ENCODE measurements at places on chromosomes 5 and 9.

GRCh38 chr5:79517601-79518000 lies 3.7 kb upstream of the HOMER1 start:
- no peak for DNase-seq

- DNase-seq: no peak
Measured at GRCh38 chr5:165448753-165449152, 1943.3 kb downstream of the MAT2B start.

GRCh38 chr5:172646716-172647285 lies 5.7 kb downstream of the NEURL1B start:
- no peak for DNase-seq

DNA sequence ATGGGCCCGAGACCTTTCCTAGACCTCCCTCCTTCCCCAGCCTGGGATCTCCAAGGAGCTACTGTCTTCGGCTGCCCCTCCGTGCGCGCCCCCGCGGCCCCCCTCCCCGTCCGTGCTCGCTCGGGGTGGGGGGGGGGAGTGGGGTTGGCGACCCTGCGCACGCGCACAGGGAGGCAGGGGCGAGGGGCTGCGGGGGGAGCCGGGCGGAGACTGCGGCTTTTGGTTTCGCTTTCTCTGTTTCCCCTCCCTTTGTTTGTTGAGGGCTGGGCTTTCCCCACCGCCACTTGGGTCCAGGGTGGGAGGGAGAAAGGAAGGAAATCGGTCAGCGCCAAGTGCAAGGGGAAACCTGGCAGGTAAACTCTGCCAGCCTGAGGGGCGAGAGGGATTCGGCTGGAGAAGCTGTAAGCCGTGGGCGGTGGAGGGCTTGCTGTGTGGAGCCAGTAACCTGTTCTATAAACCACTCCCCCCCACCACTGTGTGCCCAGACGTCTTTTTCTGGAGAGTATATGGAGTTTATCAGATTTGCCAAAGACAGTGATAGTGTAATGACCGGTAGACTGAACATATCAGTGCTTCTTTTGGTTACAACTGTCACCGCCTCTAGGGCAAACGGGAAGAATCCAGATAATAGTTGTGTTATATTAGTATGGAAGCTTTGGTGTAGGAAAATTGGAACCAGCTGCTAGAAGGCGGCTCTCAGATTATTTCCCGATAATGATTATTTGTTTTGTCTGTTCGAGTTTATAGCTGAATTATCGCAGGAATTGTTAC lies 684 bp downstream of the DNAJA1 start:
- DNase-seq: peak; percentile 80

GRCh38 chr5:136108180-136108611 lies 24.4 kb upstream of the SMAD5 start:
- no peak for DNase-seq

- no peak for DNase-seq
Measured at GRCh38 chr5:148660346-148660660, 6.0 kb upstream of the HTR4 start.

DNA sequence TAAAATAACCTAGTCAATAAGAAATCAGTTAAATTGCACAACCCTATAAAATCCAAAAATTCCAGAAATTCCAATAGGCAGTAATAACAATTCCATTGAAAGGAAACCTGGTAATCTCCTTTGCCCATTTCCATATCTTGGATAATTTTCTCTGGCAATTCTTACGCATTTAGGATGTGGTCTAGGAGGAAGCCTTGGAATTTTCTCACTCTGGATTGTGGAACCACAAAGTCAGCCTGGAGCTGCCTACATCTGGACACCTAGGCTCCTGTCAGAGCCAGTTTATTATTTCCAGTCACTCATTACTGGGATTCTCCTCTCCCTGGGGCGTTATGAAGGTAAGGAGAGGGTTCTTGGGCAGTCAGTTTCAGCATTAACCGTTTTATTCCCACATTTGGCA lies 40.3 kb upstream of the GNE start:
- no peak for DNase-seq

DNA sequence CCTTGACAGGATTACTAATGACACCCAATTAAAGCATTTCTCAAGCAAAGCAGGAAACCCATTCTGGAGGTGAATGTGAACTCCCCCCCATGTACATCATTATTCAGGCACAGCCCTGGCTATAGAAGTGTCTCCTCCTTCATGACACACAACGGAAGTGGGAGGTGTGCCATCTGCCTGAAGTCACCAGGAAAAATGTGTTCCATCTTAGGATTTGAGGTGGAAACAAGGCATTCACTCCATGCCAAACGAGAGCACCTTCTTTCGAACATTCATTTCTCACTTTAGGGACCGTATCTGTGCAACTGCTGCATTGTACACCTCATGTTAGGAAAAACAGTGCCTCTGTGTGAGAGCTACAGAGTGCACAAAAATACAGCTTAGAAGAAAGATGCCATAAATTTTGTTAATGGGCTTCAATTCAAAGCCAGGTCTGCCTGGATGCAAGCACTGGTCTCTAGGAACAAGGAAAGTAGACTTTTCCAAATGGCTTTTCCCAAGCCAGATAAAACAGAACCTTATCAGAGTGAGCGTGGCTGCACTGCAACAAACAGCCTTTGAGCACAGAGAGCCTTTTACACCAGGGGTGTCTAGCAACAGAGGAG lies 19.4 kb downstream of the GOLM1 start:
- DNase-seq: no peak

GRCh38 chr5:72612810-72613209 lies 105.6 kb upstream of the ZNF366 start:
- DNase-seq: no peak

GRCh38 chr9:70688704-70689103 lies 274.2 kb upstream of the KLF9 start:
- DNase-seq: no peak

All from dermis blood vessel endothelial cell (primary cell).